ENCODE measurements at places on chromosomes 6 and 20.

DNA sequence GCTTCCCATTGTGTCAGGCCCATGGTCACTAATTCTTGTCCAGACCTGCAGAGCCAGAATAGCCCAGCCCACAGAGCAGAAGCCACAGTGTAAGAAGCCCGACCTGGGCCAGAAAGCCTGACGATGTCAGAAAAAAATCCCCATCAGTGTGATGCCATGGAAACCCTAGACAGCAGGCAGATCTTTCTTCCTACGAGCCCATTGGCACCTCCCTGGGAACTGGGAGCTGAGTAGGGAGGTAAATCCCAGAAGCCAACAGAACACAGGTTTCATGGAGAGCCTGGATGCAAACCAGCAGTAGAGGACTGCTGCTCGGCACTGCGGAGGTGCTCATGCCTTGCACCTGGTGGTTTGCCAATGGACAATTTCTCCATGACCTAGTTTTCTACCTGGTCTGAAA, 82.2 kb upstream of the SLC22A16 start:
- no peak for DNase-seq

DNA sequence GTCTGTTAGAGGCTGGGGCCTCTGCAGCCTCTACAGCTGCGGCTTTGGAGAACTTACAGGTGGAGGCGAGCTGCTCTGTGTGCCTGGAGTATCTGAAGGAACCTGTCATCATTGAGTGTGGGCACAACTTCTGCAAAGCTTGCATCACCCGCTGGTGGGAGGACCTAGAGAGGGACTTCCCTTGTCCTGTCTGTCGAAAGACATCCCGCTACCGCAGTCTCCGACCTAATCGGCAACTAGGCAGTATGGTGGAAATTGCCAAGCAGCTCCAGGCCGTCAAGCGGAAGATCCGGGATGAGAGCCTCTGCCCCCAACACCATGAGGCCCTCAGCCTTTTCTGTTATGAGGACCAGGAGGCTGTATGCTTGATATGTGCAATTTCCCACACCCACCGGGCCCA, 2.6 kb downstream of the TRIM39 start:
- DNase-seq, result no peak

DNA sequence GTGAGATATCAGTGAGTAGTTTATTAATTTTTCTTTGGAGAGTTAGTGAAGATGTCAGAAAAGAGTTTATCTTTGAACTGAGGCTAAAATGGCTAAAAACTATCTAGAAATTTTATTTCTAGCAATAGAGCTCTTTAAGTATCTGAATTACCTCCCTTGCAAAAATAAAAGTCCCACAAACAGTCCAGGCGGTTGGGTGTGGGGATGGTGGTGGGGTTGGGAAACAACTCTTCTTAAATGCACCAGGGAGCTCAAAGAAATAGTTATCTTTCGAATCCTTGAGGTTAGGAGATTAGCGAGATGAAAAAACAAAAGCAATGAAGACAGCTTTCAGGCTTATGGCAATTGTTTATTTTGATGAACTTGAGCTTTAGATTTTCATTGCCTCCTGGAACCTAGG, 1299.1 kb upstream of the ADGRB3 start:
- no peak for DNase-seq

DNA sequence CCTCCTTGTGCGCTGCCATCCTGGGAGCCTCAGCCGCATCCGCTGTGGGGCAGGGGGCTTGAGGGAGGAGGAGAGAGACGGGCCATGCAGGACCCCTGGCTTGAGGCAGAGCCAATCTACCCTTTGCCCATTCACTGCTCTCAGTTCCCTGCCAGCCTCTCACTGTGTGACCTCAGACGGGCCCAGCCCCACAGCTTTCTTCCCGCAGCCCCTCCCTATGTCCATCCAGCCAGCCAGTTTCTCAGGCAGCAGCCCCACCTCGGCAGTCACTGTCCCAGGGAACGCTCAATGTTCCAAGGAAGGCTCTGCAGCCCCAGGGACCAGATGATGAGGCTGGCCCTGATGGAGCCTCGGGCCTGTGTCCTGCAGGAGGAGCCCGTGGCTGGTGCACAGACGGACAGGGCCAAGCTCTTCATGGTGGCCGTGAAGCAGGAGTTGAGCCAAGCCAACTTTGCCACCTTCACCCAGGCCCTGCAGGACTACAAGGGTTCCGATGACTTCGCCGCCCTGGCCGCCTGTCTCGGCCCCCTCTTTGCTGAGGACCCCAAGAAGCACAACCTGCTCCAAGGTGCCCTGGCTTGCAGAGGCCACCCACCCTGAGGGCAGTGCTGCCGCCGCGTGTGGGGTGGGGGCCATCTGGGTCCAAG, 3.9 kb upstream of the TNFRSF6B start:
- DNase-seq, result no peak

- no peak for DNase-seq
Measured at GRCh38 chr6:121867095-121867494, 431.6 kb downstream of the GJA1 start.

GRCh38 chr6:10030942-10031537, 383.8 kb downstream of the TFAP2A start:
- DNase-seq, result no peak

GRCh38 chr6:2945153-2945452, 26.3 kb downstream of the SERPINB6 start:
- DNase-seq, result no peak

DNA sequence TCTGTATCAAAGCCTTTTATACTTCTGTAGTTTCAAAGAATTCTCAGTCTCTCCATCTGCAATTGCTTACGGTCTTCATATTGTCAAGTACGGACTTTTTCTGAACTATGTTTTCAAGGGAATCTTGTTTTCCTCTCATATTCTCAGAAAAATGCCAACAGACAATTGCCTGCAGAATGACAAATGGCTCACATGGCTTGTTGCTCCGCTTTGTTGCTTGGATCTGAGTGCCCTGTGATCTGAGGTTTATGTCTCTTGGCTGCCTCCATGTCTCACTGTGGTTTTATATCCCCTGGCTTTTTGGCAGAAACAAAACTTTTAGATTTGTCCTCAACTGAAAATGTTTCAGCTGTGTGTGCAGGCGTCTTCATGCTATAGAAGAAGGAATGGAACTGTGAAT, 285.4 kb upstream of the CHD6 start:
- DNase-seq, result no peak

DNA sequence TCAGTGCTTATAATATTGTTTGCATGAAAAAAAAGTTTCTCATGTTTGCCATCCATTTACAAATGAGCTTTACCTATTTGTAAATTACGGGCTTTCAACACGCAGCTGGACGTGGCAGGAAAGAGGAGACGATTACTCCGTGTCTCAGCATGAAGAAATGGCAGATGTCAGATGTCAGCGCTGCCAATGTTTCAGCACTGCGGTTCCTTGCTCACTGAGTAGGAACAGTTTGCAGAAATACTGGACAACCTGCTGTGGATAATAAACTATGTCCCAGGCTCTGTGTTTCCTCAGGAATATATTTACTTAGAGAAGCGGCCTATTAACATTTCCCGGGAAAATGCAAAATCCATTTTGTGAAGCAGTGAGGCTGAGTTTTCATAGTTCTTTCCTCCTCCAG, 22.7 kb downstream of the RAMACL start:
- no peak for DNase-seq

DNA sequence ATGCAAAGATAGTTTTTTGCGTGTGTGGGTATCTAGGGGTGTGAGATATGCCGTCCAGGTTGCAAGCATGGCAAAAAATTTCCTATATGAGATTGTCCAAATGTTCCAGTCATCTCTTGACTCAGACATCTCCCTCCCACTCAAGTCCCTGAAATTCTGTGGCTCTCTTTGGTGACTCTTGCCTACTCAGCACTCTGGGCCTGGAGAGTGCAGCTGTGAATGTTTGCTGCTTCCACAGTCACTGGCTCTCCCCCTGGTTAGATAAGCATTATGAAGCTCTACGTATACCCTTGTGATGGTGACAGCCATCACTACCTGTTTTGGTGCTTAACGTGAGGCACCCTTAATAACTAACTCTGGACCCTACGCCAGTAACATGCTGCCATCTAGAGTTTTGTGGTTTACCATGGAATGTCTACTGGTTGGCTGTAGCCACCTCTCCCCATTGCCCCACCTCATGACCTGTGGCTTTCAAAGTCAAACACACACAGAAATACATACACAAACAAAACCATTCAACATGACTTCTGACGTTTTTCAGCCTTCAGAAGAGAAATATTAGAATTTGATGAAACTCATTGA, 621.9 kb upstream of the CITED2 start:
- no peak for DNase-seq

DNA sequence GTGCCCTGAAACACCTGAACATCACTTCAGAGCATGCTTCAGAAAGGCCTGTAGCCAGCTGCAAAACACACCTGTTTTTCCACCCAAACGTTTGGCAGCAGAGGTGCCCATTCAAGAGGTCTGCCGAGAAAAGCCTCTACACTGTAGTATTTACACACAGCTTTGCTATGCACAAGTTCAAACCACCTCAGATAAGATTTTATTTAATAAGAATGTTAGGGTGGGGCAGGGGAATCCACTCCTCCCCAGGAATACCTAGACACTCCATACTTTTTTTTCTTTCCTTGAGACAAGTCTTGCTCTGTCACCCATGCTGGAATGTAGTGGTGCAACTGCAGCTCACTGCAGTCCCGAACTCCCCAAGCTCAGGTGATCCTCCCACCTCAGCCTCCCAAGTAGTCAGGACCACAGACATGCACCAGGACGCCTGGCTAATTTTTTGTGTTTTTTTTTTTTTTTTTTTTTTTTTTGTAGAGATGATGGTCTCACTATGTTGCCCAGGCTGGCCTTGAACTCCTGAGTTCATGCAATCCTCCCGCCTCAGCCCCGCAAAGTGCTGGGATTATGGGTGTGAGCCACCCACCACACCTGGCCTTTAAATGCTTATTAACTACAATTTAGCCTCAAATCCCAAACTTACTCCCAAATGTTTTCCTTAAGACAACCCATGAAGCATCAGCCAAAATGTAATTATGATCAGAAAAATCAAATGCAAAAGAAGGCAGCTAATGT, 9.7 kb downstream of the MRPL14 start:
- no peak for DNase-seq

DNA sequence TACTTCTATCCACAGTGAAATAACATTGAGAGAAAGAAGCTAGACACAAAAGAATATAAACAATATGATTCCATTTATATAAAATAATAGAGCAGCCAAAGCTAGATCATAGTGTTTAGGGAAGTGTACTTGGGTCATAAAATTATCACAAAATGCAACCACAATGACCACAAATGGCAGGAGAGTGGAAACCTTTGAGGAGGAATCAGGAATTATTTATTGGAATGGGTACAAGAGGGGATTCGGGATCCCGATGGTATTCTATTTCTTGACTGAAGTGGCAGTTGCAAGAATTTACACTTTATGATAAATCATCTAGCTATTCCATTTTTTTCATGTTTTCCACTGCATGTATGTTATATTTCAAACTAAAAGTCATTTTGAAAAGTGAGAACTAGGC, 76.1 kb downstream of the IPCEF1 start:
- no peak for DNase-seq

DNA sequence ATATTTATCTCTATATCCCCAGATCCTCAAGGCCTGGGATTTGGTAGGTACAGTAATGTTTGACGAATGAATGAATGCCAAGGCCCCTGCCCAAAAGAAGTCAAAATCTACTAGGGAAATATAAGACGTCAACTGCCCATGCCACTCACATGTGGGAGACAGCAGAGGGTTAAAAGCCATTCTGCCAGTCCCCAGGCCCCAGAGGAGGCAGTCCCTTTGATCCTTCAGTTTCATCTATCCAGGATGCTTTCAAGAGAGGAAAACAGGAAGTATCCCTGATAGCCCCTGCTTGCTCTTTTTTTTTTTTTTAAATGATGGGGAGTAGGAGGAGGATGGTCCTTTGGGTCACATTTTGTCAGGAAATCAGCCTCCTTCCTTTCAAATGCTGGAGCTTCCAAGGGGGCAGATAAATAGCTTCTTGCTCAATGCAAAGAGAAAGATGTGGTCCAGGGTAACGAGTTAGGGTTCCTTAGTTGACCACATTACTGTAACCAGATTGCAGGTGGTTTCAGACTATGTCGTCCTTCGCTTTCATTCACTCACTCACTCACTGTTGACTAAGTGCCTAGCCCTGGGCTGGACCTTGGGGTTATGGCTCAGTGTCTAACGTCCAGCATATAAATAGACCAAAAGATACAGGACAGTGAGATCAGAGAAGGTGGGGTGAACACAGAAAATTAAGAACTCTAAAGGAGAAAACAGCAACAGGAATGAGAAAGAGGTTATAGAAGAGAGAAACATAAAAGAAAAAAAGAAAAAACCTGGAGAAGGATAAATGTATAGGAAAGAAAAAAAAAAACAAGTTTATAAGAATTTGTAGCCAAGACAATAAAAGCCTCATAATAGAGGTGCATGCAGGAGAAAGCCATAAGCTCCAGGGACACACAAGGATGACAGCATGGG, 64.6 kb upstream of the PIM1 start:
- DNase-seq, result no peak
